ENCODE measurements at places on chromosomes 13 and 19.

DNA sequence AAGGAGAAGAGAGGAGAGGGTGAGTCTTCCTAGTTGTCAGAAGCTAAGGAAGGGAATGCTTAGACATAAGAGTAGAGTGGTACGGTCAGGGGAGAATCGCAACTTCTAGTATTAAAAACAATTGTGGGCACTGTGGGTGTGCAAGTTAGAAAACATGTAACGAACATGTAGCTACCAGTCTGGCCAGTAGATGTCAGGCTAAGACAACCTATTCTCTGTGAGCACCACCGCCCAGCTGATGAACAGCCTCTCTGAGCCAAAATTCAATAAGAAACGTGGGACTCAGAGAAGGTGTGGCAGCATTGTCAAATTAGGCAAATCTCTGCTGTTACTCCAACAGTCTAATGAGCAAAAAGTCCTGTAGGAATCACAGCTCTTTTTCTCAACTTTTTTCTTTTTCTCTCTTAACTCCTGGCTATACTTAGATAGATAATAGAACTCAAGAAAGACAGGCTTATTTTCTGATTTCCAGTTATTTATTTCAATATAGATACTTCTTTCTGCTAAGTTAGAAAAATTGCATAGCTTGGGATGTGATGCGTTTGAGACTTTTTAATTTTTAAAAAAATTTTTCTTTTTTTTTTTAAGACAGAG, 186.2 kb downstream of the USP12 start:
- DNase-seq: peak; percentile 61

DNA sequence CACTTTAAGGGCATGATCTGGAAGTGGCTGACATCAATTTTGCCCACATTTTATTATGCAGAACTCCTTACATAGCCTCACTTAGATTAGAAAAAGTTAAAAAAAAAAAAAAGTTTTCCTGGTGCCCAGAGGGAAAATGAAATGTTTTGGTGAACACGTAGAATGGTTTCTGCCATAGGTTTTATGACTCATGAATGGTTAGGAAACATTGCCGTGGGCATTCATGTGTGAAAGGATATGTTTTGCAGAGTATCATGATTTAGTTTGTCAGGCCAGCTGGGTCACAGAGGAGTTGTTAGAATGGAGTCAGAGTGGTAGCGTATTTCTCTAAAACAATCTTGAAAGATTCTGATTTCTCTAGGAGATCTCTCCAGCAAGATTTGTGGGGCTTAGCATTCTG, 133.8 kb downstream of the MRPL57 start:
- DNase-seq: no peak

GRCh38 chr19:45972947-45973540, 621 bp downstream of the NOVA2 start:
- no peak for DNase-seq

- peak; percentile 45 for DNase-seq
Observed at GRCh38 chr13:99303863-99304521, 3.2 kb downstream of the GPR183 start.

DNA sequence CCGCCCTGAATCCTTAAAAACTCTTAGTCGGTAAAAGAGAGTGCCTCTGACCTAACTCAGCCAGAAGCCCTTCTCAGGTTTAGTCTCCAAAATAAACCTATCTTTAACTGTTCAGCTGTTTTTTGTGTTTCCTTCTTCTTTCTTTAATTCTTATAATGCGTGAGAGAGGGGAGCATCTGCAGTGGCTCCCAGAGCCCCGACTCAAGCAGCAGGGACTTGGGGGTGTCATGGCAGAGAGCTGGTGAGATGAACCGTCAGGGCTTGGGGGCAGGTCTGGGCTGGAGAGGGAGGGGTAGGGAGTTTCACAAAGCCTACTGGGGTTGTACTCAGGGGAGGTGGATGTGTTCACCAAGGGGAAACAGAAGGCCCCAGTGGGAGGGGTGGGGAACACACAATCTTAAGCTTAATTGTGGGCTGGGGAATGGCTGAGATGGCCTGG, 16.8 kb upstream of the SIGLEC6 start:
- DNase-seq: no peak

- no peak for DNase-seq
Observed at GRCh38 chr19:33740811-33741396, 55.8 kb upstream of the KCTD15 start.

GRCh38 chr13:106526738-106527444, 8.6 kb downstream of the EFNB2 start:
- DNase-seq: no peak

- DNase-seq: no peak
Observed at GRCh38 chr13:45108716-45109101, 11.6 kb upstream of the GTF2F2 start.

All from activated T-helper 1 cell treated with anti-CD3 and anti-CD28 coated beads, Interleukin-12 subunit alpha, Interleukin-12 subunit beta, Interleukin-2, Interleukin-4 antibody, amounts not matched to agents 30 ng/mL and 10 ng/mL and 1 ng/mL, durations not matched to agents 14 hours and 24 hours and 36 hours (primary cell).